Activated gamma-delta T cell treated with anti-CD3 and anti-CD28 coated beads, Interleukin-2, amount 50 U/mL, for 16 hours (primary cell): ENCODE measurements at places on chromosomes 11 and 22.

GRCh38 chr11:2173761-2174160 lies 2.1 kb upstream of the TH start:
- DNase-seq: no peak

DNA sequence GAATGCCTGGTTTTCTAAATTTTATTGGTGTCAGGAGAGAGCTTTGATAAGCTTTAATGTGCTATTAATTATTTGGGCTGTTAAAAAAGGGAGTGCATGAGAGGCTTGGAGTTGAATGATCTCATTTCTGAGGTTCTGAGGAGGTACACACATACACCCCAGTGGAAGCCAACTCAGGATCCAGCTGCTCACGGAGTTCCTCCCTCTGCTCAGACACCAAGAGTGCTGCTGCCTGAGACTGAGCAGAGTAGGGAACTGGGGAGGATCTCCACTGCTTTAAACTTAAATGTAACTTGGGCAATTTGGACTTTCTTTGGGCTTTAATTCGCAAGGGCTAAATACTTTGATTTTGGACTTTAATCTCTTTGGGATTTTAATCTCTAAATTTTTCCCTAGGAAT lies 414.4 kb upstream of the CADM1 start:
- DNase-seq: no peak

DNA sequence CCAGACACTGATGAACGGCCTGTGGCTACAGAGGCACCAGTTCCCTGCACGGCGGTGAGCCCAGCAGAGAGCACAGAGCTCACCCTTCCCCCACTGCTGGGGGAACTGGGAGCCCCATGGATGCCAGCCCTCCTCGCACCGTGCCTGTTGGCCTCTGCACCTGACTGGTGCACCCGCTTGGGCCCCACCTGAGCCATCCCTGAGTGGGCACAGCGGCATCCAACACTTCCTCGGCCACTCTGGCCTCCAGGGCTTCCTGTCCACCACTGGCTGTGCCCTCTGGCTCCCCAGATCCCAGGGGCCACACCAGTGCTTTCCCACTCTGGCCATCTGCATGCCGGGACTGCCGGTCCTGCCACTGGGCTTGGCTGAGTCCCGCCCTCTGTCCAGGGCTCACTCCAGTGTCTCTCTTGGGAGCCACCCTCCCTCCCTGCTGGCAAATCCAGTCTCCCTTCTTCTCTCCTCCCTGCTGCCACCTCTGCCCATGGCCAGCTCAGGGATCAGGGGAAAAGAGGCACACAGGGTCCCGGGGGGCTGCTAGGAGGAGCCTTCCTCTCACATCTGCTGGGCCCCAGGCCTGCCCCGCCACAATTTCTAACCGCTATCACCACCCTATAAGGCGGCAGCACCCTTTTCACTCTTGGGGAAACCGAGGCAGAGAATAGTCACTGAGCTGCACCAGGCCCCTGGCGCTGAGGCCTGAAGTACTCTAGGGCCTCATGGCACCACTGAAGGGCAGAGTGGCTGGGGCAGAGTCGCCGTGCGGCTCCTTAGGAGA lies 33.0 kb downstream of the GNB1L start:
- no peak for DNase-seq

- no peak for DNase-seq
Measured at GRCh38 chr22:47294222-47294532, 531.7 kb downstream of the TBC1D22A start.

DNA sequence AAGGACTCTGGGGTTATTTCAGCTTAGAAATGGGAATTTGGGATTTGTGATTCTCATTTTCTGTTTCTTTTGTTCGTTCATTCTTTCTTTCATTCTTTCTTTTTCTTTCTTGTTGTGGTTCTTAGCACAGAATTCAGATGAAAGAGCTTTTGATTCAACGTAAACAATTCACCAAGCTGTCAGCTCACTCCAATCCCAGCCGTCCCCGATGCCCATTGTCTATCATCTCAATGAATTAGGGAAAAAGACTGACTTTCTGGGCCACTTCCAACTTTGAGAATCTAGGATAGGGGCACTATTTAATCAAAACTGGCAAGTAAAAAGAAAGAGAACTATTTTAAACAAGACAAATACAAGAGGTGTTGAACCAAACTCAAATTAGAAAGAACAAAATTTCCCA lies 25.1 kb upstream of the TMA7B start:
- DNase-seq: no peak

GRCh38 chr11:36010010-36010740 lies 66.3 kb downstream of the LDLRAD3 start:
- DNase-seq: no peak

GRCh38 chr22:19965771-19966709 lies 24.4 kb upstream of the TXNRD2 start:
- no peak for DNase-seq

GRCh38 chr22:32546496-32546895 lies 71.9 kb downstream of the FBXO7 start:
- no peak for DNase-seq

GRCh38 chr11:26960281-26960680 lies 33.6 kb upstream of the FIBIN start:
- DNase-seq: no peak
